Central memory CD4-positive, alpha-beta T cell (primary cell): ENCODE measurements at places on chromosomes 16 and 17.
A peak's percentile ranks its signal among the peaks of the same experiment; 100 is the strongest.

DNA sequence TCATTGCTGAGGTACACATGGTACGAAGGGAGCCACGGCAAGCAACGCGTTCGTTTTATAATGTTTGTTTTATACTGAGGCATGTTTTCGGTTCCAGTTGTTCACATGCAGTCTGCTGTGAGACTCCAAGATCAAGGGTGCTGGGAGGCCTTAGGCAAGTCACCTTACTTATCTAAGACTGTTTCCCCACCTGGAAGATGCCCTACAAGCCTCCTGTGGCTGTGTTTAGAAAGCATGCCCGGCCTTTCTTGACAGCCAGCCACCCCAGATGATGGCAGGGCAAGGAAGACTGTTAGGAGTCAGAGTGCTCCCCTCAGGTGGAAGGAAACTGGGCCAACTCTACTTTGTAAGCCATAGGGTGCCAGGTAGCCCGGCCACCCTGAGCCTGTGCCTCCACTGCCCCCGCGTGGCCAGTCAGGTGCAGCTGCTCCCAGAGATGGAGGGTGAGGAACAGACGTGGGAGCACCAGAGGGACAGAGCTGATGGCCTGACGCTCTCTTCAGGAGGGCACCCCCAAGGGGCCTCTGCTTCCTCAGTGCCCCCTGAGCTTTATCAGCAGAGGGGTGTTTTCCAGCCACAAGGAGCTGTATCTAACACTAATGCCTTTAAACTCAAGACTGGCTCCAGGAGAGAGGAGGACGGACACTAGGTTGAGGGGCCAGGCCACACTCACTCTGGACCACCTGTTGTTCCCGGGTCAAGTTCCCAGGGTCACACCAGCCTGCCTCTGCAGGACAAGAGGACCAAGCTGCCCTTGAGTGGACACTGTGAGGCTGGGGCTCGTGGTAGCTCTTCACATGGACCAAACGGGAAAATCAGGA lies 5.4 kb downstream of the NAT9 start:
- peak; percentile 76 for DNase-seq

- no peak for DNase-seq
These were observed 25.2 kb downstream of the NME3 start for GRCh38 chr16:1745900-1746692.

- DNase-seq, result no peak
These were observed 44.3 kb downstream of the XYLT1 start for GRCh38 chr16:17426451-17426850.

- no peak for DNase-seq
These were observed 36.4 kb downstream of the TXNDC11 start for GRCh38 chr16:11706180-11706742.

GRCh38 chr16:55543472-55543871 lies 23.0 kb upstream of the CAPNS2 start:
- DNase-seq, result no peak

- no peak for DNase-seq
These were observed 6.0 kb upstream of the MC1R start for GRCh38 chr16:89912627-89913026.

GRCh38 chr17:67150826-67151225 lies 94.2 kb downstream of the HELZ start:
- no peak for DNase-seq

DNA sequence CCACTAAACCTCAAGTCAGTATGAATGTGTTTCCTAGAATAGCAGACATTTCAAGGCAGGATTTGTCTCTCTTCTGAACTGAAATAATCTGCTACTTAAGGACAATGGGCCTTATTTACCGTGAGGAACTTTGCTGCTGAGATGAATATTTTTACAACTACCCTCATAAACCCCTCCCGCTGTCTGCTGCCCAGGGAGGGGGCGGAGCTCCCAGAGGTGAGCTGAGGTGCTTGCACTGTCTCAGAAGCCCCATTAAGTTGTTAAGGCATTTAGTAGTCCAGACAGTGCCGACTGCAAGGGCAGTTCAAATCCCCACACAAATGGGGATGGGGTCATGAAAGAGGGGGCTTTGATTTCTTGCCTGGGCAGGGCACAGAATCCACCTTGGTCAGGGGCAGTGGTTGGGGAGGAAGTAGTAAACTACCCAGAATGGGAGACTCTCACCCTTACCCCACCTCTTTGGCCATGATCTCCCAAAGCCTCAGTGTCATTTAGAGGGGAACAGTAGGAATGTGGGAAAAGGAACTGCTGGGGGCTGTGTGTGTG lies 19.2 kb downstream of the HNF1B start:
- DNase-seq, result no peak

DNA sequence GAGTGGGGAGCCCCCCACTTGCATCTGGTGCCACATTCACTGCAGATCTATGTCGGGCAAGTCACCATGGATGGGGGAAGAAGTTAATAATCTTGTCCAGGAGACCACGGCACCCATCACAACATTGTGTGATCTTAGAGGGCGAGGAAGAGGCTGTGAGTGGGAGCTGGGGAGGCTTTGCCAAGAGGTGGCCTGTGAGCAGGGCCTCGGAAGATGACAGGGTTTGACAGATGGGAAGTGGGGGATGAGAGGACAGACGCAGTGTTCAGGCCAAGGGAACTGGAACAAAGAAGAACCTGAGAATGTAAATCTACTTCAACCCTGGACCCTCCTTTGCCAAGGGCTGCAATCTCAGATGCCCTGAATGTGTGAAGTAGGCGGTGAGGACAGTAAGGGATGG lies 12.4 kb downstream of the ACE start:
- DNase-seq, result no peak

DNA sequence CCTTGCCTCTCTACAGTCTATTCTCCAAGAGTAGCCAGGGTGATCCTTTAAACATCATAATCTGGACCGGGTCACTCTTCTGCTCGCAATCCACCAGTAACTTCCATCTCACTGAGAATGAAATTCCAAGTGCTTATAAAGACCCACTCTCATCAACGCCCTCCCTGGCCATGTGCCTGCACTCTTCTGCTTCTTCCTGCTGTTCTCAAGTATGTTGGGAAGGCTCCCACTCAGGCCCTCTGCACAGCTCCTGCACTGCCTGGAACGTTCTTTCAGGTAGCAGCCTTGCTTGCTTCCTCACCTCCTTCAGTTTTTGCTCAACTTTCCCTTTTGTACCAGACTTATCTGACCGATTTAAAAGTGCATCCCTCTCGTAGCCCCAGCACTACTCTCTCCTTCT lies 44.4 kb downstream of the BRD7 start:
- DNase-seq, result no peak

- DNase-seq, result no peak
These were observed 114.6 kb upstream of the TNRC6C start for GRCh38 chr17:77843896-77844295.

DNA sequence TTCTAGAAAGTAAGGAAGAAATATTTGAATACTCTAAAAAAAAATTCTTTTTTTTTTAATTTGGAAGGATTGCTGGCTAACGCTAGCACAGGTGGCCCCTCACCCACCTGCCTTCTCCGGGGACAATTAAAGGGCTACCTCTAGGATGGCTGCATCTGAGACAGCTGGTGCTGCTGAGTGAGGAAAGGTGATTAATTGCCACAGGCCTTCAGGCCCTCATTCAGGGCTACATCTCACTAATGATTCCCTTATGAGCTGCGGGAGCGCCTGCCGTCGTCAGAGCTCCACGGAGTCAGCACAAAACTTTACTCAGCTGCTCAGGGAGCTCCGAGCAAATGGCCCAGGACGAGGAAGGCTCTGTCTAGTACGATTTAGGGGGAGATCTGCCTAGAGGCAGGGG lies 27.0 kb upstream of the AKTIP start:
- no peak for DNase-seq

GRCh38 chr17:62388856-62389255 lies 8.5 kb downstream of the EFCAB3 start:
- DNase-seq, result no peak

DNA sequence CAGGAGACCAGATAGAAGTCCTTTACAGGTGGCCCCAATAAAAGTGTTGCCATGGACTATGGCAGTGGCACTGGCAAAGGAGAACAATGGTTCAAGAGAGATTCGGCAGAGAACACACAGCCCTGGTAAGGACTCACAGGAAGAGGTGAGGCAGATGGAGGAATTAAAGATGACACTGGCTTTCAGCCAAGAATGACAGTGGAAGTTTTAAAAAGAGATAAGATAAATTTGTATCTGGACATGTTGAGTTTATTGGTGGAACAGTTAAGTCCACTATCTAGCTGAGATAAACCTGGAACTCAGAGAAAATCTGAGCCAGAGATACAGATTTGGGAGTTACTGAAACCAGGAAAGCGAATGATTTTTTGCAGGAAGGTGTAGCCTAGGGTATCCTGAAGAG lies 20.1 kb downstream of the CMC2 start:
- no peak for DNase-seq

DNA sequence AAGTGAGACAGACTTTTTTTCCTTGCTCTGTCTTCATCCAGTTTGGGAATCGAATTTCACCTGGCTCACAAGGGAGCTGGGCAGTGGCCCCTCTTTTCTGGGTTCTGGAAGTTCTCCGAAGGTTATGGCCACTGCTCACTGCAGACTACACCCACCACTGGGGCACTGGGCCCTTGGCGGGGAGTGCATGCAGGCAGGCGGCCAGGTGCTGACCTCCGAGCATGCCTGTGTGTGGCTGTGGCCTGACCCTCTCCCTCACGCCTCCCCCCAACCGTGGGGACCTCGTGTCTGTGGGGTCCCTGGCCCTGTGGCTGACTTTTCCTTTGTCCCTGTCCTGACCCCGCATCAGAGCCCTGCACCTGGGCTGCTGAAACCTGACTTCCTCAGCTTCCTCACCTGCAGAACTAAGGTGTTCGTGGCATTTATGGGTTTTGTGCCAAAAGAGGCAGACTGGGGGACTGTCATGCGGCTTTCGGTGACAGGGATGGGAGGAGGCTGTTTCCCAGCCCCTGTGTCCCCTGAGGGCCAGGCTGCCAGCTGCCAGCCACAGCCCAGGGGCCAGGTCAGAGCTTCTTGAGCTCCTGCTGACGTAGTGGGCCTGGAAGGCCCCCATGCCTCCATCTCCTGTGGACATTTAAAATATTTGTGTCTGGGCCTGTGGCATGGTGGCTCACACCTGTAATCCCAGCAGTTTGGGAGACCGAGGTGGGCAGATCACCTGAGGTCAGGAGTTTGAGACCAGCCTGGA lies 21.4 kb downstream of the ASPSCR1 start:
- no peak for DNase-seq

DNA sequence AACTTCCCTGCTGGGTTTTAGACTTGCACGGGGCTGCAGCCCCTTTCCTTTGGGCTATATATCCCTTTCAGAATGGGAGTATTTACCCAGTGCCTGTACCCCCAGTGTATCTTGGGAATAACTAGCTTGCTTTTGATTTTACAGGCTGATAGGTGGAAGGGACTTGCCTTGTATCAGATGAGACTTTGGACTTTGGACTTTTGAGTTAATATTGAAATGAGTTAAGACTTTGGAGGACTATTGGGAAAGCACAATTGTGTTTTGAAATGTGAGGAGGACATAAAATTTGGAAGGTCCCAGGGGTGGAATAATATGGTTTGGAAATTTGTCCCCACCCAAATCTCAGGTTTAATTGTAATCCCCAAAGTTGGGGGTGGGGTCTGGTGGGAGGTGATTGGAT lies 393.8 kb upstream of the KIF2B start:
- no peak for DNase-seq

DNA sequence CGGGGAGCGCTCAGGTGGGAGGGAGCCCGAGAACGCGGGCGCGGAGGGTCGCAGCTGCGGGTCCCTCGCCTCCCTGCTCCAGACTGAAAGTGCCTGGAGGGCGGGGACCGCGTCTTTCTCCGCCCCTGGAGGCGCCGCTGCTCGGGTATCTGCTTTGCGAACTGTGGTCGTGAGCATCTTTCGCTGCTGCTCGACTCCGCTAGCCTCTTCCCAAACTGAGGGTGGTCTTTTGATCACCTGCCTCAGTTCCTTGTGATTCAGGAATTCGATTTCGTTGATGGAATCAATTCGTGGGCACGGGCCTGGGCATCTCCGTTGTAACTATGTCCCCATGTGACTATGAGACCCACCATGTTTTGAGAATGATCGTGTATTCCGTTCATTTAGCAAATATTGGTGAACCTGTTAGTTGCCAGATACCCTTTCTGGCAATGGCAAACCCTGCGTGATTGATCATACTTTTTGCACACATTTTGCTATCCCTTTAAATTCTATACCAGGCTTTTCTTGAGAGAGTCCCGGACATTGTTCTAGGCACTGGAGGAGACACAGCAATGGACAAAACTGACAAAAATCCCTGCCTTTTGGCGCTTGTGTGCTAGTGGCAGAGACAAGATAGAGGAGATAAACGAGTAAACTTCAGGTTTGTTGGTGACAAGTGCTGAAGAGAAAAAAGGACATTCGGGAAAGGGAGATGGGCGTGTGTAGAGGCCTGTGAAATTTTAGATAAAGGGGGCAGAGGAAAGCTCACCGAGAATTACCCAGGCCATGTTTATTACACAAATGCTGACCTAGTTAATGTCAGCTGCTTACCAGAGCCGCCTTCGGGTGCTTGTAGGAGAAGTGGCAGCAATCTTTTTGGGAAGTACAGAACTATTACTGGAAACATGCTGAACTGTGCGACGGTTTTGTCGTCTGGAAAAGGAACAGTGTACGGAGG lies 948 bp downstream of the UTP18 start:
- DNase-seq, result no peak

GRCh38 chr16:31461921-31462804 lies 2.9 kb downstream of the ARMC5 start:
- no peak for DNase-seq

GRCh38 chr17:1931844-1932579 lies 93.1 kb downstream of the RTN4RL1 start:
- no peak for DNase-seq

GRCh38 chr17:28579526-28579925 lies 2.8 kb upstream of the ALDOC start:
- DNase-seq, result no peak

GRCh38 chr16:26019381-26020242 lies 327.9 kb downstream of the HS3ST4 start:
- DNase-seq, result no peak

- no peak for DNase-seq
These were observed 979 bp downstream of the MAP3K14 start for GRCh38 chr17:45315648-45316433.

DNA sequence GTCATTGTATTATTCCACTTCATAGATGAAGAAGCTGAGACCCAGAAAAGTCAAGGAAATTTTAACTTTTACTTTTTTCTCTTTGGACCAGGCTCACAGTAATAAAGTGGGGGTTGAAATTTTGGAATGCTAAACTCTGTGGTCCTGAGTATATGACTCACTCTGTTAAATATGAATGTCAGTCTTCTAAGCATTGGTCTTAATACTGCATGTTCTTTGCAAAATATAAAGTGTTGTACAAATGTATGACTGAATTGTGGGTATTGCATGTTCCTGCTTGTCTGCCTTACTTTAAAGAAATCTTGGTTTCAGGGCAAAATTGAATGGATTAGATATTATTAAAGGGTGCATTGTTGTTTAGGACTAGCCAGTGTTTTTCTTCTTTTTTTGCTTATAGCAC lies 950.8 kb upstream of the GOT2 start:
- no peak for DNase-seq

- DNase-seq, result no peak
These were observed 160.5 kb upstream of the NOL11 start for GRCh38 chr17:67557052-67557845.

GRCh38 chr16:73125850-73126524 lies 78.1 kb upstream of the ZFHX3 start:
- DNase-seq, result no peak

- DNase-seq, result no peak
These were observed 136.7 kb upstream of the NUDT7 start for GRCh38 chr16:77585379-77586251.
